Femur (tissue), 1 donor: ENCODE measurements at places on chromosomes 5 and 9.
A peak's percentile ranks its signal among the peaks of the same experiment; 100 is the strongest.

DNA sequence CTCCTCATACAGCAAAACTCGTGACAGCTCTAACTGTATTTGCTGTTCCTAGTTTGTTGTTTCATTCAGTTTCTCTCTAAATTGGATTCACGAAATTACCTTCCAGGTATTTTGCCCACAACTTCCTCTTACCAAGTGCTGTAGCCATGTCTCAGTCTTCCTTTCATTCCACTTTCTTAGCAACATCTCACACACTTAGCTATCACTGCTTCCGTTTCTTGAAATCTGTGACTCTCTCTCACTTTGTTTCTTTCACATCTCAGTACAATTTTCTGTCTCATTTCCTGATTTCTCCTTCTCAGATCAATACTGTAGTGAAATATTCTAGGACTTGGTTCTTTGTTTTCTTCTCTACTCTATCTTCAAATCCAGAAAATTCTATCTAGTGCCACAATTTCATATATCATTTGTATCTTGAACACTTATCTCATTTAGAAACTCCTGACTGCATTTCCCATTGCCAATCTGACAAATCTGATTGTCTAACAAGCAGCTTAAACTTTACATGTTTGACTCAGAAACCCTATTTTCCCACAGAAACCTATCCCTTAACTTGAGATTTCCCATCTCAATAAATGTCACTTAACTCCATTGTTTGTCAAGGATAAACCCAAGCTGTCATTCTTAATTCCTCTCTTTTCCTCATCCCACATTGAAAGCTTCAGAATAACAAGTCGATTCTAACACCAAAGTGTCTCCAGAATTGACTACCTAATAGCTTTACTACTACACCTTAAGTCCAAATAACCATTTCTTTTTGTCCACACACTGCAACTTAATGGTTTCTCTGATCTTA lies 303.1 kb downstream of the CDH12 start:
- DNase-seq = no peak

GRCh38 chr9:73327149-73327548 lies 175.5 kb downstream of the ANXA1 start:
- DNase-seq = no peak

DNA sequence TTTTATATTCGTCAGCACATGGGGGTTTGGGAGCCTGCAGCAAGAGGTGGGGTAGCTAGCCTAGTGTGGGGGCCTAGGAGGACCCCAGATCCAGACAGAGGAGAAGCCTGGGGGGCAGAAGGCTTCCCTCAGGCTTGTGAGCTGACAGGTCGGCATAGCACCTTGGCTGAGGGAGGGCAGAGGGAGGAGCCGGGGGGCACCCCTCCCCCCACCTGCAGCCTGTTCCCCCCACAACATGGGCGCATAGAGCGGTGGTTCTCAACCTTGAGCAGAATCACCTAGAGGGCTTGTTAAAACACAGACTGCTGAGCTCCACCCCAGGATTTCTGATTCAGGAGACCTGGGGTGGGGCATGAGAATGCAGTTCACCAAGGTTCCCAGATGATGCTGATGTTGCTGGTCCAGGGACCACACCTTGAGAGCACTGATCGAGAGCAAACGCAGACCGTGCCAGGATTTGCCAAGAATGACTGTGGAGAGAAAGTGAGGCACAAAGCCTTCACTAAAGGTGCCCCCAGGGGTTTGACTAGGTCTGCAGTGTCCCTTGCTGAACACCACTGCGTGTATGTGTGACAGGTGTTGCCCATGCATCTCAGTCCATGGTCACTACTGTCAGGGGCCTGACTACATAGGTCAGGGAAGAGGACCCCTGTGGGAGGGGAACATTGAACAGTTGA lies 163.3 kb downstream of the MACROH2A1 start:
- peak; percentile 8 for DNase-seq

GRCh38 chr5:7869474-7870136 lies 657 bp downstream of the MTRR start:
- DNase-seq = no peak

DNA sequence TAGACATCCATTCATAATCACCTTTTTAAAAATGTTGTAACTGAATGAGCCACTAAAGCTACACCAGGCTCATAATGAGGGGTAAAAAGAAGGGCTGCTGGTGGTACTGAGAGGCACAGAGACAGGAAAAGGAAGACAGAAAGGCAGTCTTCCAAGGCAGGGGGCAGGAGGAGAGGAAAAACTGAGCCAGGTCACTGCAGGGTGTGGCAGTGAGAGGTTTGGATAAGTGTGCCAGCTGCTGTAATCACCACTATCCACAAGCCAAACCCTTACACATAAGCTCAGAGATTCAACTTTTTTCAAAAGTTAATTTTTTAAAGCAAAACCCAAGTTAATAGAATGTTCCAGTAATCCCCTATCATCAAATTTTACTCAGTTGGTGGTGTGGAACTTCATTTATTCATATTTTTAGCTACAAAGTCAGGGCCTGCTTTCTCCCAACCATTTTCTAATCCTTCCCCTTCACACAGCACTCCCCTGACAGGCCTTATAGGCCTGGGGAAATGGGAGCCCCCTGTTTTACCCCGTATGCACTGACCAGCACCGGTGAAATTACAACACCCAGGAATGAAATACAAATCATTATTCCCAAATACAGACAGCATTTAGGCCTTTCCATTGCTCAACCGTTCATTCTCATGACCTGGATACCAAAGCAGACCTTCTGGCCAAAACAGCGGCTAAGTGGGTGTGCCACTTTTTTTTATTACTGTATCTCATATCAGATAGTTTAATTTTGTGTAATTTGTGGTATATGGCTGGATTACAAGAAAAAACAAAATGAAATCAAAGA lies 76.3 kb downstream of the EFNA5 start:
- DNase-seq = peak; percentile 53

DNA sequence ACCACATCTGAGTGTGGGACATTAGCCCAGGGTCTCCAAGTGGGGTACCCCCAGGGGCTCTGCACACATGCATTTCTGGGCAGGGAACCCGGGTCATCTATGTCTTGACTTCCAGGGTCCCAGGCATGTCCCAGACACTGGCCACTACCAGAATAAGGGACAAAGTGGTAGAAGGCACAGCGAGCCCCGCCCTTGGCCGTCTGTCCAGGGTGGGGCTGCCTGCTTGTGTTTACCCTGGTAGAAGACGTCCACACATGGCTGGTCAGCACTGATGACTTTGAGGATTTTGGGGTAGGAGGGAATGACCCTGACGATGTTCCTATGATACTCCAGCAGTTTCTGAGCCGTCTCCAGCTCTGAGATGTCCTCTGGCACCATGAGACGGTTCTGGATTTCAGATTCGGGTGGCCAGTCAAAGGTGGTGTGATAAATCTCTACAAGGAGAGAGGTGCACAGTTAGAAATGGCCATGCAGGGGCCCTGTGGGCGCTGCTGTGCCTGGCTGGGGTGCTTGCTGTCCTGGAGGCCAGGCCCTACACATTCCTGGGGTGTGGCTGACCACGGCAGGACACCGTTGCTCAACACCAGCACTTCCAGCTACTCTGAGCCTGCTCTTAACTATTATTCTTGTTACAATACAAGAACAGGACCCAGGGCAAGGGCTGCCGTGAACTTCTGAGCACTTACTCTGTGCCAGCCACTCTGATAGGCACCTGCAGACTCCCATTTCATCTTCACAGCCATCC lies 51.3 kb downstream of the AK8 start:
- DNase-seq = no peak

DNA sequence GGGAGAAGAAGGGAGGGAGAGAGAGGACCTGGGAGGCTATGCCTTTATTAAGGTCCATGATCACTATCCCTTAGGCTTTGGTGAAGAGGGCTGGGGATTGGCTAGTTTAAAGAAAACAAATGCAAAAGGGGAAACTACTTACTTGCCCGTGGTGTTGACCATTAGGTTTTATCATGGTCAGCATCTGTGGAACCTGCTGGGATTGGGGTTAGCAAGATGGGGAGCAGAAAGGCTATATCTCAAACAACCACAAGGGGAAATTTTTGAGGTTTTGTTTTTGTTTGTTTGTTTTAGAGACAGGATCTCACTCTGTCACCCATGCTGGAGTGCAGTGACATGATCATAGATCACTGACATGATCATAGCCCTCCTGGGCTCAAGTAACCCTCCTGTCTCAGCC lies 9.0 kb upstream of the RAD23B start:
- no peak for DNase-seq

DNA sequence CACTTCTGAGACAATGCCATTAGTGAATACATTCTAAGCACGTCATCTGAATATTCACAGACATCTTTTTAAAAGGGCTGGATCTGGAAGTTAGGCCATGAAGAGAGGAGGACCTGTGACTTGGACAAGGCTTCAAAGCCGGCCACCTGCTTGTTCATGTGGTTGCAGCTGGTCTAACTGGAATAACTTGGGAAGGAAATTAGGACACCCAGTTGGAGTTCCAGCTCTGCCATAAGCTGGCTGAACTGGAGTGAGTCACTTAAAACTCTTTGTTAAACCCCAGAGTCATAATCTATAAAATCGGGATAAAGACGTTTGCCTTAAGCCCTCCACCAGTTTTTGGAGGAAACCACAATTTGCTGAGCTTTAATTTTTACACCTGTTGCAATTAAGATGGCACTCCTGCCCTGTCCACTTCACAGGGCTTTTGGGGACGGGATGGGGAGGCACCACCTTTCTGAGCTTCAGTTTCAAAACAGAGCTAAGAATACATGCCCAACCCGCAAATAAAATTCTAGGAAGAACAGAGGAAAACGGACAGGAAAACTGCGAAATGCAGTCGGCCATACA lies 536 bp upstream of the STX17 start:
- DNase-seq = no peak

GRCh38 chr5:148913985-148914431 lies 87.6 kb downstream of the ADRB2 start:
- no peak for DNase-seq

DNA sequence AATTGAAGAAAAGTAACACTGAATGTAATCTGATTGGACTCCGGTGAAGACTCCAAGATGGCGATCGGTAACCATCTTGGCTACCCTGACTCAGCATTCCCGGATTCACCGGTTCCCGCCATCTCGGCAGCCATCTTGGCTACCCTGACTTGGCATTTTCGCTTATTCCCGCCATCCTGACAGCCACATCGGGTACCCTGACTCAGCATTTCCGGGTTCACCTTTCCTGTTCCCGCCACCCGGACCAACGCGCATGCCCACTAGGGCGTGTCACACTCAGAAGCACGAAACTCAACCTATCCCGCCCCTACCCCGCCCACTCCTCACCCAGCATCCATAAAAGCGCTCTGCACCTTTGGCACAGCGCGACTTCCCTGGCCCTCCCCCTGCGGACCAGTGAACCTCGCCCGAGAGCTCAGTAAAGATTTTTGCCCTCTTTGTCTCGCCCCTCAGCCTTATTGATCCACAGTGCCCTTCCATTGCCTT lies 17.2 kb downstream of the SPTLC1 start:
- peak; percentile 87 for DNase-seq

GRCh38 chr9:8655071-8655470 lies 855.5 kb upstream of the DMAC1 start:
- DNase-seq = no peak

GRCh38 chr9:134171316-134172197 lies 7.2 kb upstream of the RNU6ATAC start:
- no peak for DNase-seq

- DNase-seq = no peak
Observed at GRCh38 chr5:139895647-139896046, 100.0 kb downstream of the PSD2 start.

DNA sequence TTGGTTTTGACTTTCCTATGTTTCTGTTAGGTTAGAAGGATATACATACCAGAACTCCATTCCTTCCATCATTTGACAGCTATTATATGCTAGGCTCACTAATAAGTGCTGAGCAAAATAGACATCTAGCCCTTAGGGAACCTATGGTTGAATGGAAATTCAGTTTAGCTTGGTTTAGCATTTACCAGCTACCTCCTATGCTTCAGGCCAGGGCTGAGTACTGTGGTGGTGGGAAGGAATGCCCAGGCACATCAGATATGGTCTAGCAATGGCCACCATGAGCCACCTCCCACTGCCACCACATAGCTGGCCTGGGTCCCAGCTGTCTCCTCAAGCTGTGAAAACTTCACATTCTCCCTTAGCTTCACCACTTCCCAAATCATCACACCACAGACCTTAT lies 89.4 kb downstream of the SPOCK1 start:
- no peak for DNase-seq

- DNase-seq = no peak
Observed at GRCh38 chr9:125463926-125464325, 202.3 kb downstream of the GAPVD1 start.

DNA sequence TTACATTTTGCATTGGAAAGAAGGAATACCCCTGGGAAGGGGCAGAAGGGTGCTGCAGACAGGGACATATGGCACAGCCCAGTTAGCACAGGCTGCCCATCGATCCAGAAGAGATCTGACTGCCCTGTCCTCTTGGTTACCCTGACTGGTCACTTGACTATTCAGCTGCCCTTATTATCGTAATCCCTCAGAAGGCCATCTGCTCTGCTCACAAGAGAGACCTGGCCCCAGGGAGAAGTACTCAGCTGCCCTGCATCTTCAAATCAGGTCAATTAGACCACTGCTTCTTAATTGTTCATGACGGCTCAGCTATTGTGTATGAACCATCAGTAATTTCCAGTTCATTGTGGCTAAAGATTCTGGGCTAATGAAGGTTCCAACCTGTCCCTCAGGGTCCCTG lies 345.0 kb downstream of the TLE1 start:
- no peak for DNase-seq

- DNase-seq = no peak
Observed at GRCh38 chr5:178077751-178078150, 35.6 kb upstream of the N4BP3 start.

DNA sequence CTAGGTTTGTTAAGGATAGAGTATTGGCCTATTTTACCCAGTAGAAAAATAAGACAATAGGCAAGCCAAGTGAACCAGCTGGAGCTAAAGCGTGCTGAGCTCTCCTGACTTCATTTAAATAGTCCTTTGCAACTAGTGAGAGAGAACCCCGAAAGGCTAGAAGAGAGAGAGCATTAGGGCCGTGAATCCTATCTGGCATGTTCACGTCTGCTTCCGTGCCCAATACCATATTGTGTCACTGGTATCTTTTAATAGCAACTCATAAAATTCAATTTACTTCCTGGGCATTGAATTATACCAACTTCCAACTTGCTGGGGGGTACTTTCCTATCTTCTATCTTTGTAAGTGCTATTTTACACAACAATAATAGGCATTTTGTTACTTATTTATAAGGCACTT lies 13.8 kb downstream of the DNAJC18 start:
- no peak for DNase-seq

- no peak for DNase-seq
Observed at GRCh38 chr5:72194846-72195245, 87.6 kb downstream of the MAP1B start.

GRCh38 chr5:11524188-11524587 lies 380.1 kb downstream of the CTNND2 start:
- no peak for DNase-seq

- no peak for DNase-seq
Observed at GRCh38 chr5:78795757-78796156, 147.2 kb upstream of the LHFPL2 start.
